ENCODE measurements at places on chromosomes 4 and X.

DNA sequence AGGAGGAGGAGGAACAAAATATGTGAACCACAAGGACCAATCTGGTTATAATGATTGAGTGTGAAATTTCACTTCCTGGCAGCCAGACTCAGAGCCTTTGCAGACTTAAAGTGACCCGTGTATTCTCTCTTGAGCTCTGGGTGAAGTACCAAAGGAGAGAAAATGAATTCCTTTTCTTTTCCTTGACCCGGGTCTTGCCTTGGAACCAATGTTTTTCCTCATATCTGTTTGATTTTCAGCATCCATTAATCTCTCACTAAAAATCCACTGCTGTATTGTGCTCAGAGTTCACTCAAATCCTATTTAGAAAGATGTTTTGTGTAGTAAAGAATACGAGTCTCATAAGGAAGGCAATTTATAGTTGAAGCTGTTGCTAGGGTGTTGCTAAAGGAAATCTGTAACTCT is 78.3 kb upstream of the C1QTNF7 start:
- no peak for DNase-seq

DNA sequence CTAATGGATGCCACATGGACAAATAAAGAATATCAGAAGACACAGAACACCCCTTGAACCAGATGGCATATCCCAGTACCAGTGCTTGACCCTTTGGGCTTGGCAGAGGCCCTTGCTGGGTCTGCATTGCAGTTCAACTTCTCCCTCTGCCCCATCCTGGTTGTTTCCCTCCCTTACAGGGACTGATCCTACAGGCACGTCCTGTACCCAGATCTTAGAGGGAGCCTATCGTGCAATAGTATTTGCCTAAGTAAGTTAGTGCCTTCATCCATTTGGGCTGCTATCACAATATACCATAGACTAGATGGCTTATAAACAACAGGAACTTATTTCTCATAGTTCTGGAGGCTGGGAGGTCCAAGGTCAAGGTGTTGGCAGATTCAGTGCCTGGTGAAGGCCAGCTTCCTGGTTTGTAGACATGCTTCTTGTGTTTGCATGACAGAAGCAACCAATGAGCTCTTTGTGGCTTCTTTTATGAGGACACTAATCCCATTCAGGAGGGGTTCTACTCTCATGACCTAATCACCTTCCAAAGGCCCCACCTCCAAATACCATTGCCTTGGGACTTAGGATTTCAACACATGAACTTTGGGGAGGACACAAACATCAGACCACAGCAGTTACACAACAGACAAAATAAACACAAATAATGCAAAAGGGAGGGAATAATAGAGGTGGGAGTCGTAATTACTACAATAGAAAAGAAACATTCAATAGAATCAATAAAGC is 146.5 kb upstream of the MSX1 start:
- no peak for DNase-seq

DNA sequence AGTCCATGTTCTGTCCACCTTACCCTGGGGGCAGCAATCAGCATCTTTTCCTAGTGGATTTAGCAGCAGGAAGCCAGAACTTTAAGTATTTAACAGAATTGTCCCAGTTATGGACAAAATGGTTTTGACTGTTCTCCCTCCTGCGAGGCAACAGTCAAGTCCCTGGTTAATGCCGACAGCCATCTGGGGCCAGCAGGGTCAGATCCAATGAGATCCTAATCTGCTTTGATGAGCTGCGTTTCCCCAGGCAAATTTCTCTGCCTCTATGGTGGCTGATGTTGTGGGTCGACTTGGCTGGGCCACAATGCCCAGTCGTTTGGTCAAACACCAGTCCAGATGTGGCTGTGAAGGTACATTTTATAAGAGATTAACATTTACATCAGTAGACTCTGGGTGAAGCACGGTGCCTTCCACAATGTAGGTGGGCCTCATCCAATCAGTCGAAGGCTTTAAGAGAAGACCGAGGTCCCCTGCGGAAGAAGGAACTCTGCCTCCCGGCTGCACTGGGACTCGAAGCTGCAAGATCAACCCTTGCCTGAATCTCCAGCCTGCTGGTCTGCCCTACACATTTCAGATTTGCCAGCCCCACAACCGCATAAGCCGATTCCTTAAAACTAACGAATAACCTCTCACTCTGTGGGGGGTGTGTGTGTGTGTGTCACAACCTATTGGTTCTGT is 89.0 kb upstream of the C4orf50 start:
- no peak for DNase-seq

DNA sequence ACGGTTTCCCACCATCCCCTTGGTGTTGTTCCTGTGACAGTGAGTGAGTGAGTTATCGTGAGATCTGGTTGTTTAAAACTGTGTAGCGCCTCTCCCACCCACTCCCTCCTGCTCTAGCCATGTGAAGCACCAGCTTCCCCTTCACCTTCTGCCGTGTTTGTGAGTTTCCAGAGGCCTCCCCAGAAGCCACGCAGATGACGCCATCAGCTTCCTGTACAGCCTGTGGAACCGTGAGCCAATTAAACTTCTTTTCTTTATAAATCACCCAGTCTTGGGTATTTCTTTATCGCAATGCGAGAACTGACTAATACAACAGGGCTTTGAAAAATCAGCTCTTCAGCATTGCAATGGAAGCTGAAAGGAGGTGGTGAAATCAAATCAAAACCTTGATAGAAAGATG is 50.0 kb downstream of the FGFBP1 start:
- no peak for DNase-seq

- DNase-seq, result no peak
Observed at GRCh38 chrX:28273736-28274135, 292.5 kb upstream of the DCAF8L1 start.

- no peak for DNase-seq
Observed at GRCh38 chr4:54526560-54526959, 131.2 kb upstream of the KIT start.

DNA sequence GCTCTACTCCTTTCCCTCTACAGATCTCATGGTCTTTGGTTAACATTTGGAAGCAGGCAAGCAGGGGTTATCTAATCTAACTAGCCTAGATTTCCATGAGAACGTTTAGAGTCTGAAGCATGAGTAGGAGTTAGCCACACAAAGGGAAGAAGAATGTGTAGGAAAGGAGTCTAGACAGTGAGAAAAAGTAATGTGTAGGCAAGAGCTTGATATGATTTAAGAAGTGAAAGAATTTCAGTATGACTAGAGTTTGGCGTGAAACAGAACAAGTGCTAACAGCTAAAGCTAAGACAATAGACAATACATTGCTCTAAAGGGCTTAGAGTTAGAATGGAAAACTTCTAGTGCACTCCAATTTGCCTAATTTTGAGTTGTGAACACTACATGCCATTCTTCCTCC is 10.8 kb downstream of the CXCL8 start:
- no peak for DNase-seq

GRCh38 chr4:163544407-163545038 is 50.0 kb downstream of the TMA16 start:
- DNase-seq, result no peak

GRCh38 chrX:11465648-11466411 is 172.6 kb downstream of the AMELX start:
- DNase-seq, result no peak

DNA sequence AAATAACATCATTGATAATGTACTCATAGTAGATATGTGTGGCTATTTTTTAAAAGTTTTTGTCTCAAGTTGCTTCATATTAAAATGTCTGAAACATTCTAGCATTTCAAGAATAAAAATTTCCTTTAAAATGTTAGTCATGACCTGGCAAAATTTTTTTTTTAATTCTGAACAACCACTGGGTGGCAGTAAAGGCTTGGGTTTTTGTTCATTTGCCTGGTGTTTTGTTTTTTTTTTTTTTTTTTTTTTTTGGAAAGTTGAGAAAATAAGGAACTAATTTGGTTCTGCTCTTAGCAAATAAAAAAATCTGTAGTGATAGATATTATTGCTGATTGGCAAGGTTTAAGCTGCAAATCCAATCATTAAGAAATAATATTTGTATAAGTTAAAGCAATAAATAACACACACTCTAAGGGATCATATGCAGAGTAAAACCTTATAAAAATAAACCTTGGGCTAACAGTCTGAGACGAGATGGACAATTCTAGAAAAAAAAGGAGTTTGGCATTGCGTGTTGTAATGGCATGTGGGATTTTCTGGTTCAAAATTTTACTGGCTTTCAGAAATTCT is 81.4 kb downstream of the CEP44 start:
- DNase-seq, result no peak

DNA sequence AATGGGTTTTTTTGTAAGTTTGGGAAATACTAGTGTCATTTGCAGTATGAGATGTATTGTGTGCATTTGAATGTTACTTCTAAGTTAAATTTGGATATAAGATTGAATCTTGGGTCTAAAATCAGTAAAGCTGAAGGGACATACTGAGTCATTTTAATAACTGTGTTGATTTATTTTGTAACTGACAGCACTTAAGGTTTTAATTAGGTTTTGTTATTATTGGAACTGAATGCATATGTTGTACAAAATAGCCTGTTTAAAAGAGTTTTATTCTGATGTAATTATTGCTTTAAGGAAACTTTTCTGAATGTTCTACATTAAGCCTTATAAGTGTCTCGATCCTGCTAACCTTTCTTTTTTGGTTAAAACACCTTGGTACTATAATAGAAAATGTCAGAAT is 396.6 kb downstream of the MAPK10 start:
- no peak for DNase-seq
